ENCODE measurements at places on chromosomes 6 and 20.

DNA sequence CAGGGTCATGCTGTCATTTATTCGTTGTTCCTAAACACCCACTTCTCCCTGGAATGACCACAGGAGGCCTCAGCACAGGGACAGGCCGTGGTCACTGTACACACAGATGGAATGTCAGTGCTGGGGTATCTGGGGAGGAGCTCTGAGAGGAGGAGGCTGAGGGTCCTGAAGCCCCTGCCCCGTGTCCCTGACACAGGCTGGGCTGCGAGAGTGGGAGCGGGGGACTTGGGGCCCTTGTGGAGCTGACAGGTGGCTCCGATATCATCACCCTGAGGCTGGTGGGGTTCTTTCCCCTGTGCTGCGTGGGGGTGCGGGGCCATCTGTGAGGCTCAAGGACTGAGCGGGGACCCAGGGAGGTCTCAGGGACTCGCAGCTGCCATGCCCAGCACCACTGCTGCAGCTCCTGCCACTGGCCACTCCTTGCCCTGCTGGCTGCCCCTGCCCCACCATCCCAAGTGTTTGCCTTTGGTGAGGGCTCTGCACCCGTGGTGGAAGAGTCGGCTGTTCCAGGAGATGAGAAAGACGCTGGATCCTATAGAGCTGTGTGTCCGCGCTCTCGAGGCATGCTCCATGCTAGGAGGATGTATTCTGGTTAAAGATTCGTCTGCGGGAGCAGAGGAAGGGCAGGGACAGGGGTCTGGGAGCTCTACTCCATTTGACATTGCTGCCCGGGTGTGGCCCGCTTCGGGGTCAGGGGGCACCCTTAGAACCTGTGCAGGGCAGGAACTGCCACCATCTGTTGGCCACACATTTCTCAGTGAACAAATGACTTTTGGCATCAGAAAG is 18.9 kb downstream of the NPEPL1 start:
- no peak for DNase-seq

DNA sequence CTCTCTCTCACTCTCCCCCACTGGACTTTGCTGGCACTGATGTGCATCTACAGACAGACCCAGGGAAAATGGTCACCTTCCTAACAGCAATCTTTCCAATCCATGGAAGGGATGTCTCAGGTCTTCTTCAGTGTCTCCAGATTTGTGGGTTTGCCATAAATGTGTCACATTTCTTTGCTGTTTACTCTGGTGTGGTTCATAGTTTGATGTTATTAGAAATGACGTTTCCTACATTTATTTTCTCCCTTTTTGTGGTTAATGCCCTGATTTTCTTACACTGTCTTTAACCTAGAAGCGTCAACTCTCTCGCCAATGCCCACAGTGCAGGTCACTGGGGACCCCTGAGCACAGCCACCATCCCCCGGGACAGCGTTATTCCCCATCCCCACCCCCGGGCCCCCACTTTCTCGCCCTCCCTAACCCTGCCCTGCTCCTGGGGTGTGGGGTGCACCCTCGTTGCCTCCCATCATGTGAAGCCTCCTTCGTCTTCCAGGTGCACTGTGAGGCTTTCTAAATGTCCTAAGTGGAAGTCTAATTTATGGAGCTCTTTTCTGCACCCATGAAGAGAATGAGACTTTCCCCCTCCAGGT is 86.5 kb downstream of the YTHDF1 start:
- no peak for DNase-seq

DNA sequence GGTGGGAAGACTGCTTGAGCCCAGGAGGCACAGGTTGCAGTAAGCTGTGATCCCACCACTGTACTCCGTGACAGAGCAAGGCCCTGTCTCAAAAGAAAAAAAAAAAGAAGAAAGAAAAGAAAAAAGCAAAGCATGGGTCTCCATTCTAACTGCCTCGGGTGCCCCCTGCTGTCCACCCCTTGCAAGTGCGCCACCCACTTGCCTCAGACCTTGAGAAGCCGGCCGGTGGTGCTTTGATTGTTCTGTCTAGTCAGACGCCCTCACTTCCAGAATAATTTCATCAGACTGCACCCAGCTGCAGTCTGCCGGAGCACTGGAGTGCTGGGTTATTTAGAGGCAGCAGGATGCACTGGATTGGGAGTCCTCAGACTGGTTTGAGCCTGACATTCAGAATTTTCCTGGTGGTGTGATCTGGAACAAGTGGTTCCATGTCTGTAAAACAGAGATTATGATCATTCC is 17.6 kb upstream of the TM9SF4 start:
- peak; percentile 81 for DNase-seq

DNA sequence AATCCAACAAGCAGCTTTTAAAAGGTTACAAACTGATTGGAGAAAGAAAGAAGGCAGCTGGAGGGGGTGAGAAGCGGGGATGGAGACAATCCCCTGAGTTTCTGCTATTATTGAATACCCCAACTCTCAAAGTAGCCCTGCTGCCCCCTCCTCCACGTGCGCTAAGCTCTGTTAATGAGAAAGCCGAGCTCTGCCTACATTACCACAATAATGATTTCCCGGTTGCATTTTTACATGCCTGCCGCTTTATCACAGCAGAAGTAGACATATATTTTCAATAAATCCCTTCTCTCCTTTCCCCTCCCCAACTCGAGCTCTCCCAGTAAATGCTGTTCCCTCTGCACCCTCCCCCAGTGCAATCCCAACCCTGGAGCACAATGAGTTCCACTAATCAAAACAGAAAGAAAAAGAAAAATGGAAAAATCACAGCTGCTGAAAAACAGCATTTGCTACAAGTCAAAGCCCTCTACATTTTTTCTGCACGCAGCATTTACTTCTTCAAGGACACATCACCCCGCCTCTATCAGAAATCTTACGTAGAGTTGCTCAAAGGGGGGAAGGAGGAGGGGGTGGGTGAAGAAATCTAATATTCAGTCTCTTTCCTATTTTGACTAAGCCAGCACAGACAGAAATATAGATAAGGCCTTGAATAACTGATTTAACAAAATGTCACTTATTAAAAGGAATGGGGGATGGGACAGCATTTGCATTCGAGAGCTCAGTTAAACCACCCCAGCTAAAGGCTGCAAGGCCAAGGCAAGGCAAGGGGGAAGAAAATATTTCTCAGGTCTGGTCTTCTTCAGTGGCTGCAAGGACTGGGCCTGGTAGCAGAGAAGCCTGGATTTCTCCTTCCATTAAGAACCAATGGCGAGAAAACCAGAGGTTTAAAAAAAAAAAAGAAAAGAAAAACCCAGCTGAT is 10.7 kb downstream of the TRERF1 start:
- DNase-seq, result no peak

DNA sequence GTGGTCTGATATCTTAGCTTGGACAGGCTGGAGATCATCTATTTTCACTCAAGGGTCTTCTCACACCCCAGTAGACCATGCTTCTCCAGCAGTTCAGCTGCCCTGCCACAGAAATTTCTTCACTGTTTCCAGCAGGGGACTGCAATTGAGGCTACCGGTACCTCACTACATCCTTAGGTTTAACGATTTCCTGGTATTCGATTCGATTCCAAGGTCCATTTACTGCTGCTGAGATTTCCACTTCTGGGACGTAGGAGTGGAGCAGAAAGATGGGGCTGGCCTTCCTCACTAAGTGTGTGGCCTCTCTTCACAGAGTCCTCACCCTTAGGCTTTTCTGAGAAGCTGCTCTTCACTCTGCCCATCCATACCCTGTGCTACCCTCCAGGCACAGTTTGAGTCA is 6.2 kb downstream of the VPS16 start:
- DNase-seq, result no peak

- no peak for DNase-seq
These were observed 2.4 kb downstream of the OSER1 start for GRCh38 chr20:44208165-44208564.

DNA sequence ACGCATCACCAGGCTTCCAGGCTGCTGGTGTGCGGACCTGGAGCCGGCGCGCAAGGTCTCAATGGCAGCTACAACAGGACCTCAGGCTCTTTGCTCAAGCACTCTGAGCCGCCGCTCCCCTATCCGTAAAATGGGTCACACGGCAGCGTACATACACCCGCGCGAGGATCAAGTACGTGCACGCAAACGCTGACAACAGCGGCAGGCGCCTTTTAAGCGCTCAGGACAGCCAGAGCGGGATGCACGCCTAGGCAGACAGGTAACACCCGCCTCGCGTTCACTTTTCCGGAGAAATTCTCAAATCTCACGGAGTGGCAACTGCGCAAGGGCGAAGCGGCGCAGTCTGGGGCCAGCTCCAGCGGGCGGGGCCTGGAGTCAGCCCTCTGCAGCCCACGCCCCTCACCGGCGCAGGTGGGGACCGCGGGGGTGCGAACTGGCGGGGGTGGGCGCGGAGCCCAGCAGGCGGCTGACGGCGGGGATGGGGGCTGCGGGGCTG is 535 bp downstream of the EXOC2 start:
- peak; percentile 48 for DNase-seq

- peak; percentile 96 for DNase-seq
These were observed 3.0 kb downstream of the TCEA2 start for GRCh38 chr20:64065974-64066343.

DNA sequence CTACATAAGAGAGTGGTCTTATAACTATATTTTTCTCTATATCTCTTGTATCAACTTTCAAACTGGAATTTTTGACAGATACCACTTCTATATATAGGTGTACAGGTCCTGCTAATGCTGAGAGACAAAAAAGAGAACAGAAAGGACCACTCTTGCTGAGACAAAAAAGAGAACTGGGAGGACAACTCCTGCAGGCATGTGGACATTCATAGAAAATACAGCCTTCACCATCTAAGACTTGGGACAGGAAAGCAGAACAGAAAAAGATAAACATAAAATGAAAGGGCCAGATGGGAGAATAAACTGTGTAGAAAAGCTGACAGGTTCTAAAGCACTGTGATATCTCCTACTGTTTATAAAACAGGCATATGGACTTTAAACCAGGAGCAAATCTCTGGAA is 541.0 kb upstream of the ADGRB3 start:
- no peak for DNase-seq

DNA sequence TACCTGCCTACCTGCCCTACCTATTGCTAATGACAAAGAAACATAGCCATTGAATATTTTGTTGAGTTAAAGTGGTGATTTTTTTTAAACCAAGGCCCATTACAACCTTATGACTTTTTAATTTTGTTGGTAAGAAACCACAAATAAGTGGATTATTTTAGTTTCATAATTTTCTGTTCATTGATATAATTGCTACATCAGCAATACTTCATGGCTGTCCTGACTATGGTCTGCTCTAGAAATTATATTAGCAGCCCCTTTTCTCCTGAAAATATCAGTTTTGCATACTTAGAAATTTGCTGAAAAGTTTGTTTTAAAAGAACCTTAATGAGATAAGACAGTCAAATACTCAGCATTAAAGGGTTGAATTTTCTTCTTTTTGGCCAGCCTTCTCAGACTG is 106.5 kb downstream of the HIVEP1 start:
- DNase-seq, result no peak

- no peak for DNase-seq
These were observed 138.4 kb upstream of the TNFAIP3 start for GRCh38 chr6:137728386-137729349.

GRCh38 chr6:21500314-21501020 is 93.1 kb upstream of the SOX4 start:
- DNase-seq, result no peak

DNA sequence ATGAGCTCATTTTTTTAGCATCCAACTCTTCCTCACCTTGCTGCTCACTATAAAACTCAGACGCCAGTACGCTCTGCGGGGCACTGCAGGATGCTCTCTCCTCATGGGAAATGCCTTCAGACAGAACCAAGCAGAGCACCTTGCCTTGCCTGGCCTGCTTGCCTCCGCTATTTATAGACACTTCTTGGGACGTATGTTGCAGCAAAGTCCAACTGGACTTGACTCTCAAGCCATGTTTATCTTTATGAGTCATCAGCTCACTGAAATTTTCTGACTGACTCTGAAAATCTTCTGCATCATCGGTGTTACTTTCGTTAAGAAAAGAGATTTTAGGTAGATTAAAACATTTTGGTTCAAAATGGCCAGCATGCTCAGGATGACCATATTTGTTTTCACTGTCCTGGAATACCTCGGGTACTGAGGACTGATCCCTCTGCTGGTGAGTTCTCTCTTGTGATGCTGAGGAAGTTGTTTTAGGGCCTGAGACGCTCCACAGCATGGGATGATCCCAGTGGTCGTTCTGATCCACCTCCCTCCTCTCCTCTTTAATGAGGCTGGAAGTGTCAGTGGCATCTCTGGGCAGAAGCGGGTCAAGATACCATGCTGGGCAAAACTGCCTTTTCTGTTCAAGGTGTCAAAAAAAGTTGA is 204.5 kb downstream of the KIF16B start:
- DNase-seq, result no peak

- peak; percentile 80 for DNase-seq
These were observed 19.0 kb upstream of the SERINC3 start for GRCh38 chr20:44540834-44541233.

DNA sequence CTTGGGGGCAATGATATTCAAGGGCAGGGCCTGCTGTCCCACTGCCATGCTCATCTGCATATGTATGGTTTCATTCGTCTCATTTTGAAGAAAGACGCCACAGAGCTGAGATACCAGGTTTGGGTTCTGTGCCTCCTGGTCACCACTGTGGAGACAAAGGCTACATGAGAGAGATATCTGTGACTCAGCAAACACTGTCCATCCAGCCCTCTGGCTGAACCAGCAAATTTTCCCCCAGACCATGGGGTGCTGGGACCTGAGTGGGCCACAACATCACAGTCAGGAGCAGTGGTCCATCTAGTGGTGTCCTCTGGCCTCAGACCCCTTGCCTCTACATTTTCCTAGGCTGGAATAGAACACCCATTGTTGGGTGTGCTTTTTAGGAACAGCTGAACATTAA is at the start of gene MAS1L:
Gene MAS1L (minus strand): TSS at position 297 of the 400 bp plus-strand sequence. CDS start 54 bp downstream, at position 243.
- DNase-seq, result no peak

DNA sequence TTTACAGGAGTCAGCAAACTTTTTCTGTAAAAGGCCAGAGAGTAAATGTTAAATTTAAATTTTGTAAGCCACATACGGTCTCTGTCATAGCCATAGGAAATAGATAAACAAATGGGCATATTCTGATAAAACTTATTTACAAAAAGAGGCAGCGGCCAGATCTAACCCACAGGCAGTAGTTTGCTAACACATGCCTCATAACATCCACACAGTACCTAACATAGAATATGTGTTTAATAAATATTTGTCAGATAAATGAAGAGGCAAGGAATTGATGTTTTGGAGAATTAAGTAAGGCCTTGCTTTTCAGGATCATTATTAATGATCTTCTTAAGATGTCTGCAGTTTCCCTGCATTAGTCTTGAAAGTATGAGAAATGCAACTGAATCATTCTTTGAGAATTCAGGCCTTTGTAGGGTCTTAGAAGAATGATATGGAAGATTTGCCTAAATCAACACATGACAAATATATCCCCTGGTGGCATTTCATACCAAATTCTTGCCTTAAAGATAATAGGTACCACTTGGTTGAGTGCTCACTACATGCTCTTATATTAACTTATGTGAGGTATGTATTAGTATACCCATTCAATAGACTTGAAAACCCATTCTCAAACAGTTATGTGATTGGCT is 39.3 kb upstream of the TRAM2 start:
- DNase-seq, result no peak

GRCh38 chr20:1803061-1803931 is 91.9 kb upstream of the SIRPA start:
- DNase-seq, result no peak

DNA sequence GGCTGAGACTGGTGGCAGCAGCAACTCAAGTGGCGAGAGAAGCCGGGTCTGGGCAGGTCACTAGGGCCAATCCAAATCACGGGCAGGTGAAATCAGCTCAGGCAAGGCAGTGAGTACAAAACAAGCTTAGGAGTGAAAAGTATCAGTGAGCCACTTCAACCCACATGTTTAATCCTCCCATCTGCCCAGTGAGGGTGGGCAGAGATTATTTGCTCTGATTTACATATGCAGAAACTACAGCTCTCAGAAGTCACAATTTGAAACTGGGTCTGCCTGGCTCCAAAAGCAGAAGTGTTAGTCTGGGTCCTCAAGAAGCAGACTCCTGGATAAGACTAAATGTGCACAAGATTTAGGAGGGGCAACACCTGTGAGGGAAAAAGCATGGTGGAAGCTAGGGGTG is 173.7 kb upstream of the LRFN2 start:
- no peak for DNase-seq

Measured in HTR-8/SVneo (cell line).